ENCODE measurements at places on chromosomes 13 and 19.
A peak's percentile ranks its signal among the peaks of the same experiment; 100 is the strongest.

DNA sequence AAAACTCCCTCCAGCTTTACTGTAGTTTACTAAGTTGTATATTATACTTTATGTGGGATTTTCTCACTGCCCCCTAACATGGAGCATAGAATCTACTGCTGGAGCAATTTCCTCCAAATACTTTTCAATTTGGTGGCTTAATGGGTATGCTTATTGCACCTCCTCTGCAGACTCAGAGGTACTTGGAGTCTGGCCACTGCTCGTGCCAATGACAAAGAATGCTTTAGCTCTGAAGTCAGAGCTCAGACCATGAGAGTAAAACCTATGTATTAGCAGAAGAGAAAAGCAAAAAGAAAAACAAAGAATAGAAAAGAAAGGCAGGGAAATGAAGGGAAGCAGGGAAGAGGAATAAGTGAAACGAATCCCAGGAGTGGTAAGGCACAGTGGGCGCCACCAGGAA, 71.9 kb downstream of the SUCLA2 start:
- DNase-seq: no peak

DNA sequence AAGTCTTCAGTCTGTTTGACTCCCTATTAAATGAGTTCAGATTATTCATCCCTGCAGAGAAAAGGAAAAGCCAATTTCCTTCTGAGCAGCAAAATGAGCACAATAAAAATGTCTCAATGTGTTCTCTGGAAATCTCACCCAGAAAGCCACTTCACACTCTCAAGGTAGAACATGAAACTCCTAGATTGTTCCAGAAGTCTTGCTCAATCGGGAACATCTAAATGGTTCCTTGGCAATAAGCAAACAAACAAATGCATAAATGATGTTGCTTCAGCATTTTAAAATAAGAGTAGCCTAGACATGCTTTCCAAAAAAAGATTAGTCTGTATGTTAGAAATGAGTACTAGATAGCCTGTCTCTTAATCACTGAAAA, 59.7 kb upstream of the TNFRSF19 start:
- no peak for DNase-seq

GRCh38 chr13:40458720-40458990, 207.8 kb downstream of the FOXO1 start:
- no peak for DNase-seq

DNA sequence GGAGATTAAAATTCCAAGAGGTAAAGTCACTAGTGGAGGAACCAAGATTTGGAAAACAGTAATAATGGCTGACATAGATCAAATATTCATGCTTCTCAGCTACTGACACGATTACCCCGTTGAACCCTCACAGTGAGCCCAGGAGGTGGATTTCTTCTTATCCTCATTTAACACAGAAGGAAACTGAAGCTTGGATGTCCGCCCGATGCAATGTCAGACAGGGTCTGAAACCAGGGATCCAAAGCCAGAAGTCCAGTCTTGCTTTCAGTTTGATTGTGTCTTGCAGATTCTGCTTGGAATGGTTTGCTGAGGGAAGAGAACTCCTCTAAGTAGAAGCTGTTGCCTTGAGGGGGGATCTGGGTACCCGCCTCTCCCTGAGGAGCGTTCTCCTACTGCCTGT, 404.7 kb downstream of the KCNRG start:
- no peak for DNase-seq

DNA sequence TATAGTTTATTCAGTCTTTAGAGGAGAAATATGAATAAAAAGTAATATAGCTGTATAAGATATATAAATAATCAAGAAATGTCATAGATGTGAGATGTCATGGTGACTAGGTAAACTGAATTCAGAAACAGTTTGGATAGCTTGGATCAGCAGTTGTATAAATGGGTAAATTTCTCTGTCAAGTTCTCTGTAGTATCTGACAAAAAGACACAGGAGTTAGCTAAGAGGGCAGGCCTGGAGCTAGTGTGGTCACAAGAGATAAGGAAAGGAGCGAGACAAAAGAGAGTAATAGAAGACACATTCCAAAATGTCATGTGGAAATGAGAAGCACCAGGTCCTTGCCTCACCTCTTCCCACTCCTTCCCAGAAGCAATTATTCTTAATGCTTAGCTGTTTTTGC, 349.0 kb downstream of the LMO7 start:
- DNase-seq: peak; percentile 36

- DNase-seq: no peak
Observed at GRCh38 chr13:40114305-40114896, 458.9 kb downstream of the COG6 start.

DNA sequence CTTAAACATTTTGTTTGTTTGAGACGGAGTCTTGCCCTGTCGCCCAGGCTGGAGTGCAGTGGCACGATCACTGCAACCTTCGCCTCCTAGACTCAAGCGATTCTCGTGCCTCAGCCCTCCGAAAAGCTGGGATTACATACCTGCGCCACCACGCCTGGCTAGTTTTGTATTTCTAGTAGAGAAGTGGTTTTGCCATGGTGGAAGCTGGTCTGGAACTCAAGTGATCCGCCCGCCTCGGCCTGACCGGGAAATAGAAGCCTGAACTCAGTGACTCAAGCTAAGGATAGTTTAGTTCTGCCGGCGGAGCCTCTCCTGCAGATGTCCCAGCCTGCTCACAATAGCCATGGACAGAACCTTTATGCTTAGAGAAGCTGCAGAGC, 53.0 kb upstream of the ZNF254 start:
- peak; percentile 7 for DNase-seq

DNA sequence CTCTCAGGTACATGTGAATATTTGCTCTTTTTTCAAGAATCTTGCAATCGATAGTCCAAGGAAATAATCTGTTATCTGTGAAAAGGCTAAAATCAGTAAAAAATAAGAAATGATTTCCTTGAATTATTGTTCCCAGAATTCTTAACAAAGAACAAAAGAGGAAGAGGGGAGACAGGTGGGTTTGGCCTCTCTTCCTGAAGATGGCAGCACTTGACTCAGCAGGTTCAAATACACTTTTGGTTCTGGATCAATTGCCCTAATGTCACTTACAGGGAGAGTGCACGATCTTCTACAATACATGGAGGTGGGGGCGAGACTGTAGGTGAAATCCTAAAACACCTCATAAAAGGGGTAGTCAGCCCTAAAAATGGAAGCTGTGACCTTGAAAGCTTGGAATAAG, 358.7 kb downstream of the IRS2 start:
- DNase-seq: no peak

DNA sequence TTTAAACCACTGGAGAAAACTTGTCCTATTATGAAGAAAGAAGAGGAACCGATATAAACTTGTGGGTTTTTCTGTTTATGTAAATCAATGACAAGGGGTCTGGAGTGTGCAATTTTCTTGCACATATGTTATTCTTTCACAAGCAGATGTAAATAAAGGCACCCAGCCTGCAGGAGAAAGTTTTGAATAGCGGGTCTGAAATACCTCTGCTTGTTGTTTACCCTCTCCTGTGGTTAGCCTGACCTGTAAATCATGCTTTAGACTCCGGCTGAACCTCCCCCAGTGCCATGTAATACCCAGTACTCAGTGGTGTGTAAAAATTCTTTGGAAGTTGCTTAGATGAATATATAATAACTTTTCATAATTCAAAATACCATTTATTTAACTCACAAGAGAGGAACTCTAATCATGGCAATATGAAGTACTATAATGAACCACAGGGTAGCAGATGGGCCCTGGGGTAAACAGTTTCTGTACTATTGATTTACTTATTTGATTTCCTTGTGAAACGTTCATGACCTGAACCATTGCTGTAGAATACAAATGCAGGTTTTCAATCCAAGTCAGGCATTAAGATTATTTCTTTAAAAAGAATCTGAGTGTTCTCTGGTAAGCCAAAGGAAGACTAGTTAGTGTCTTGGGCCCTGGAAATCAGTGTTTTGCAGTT, 245.1 kb downstream of the LMO7 start:
- DNase-seq: no peak

DNA sequence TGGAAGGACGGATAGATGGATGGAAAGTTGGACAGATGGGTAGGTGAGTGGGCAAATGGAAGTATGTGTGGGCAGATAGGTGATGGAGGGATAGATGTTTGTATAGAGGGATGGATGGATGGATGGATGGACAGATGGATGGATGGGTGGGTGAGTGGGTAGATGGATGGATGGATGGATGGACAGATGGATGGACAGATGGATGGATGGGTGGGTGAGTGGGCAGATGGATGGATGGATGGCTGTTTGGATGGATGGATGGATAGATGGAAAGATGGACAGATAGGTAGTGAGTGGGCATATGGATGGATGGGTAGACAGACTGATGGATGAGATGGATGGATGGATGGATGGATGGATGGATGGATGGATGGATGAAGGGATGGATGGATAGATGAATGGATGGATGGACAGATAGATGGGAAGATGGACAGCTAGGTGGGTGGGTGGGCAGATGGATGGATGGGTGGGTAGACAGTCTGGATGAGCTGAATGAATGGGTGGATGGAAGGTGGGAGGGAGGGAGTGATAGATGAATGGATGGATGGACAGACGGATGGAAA, 74.9 kb upstream of the KCTD15 start:
- no peak for DNase-seq
